ENCODE measurements at places on chromosomes 1 and 21. TPM values are rescaled to one million over a fixed set of nuclear protein-coding genes. Genes with fewer than 3 reads are reported as not detected.

GRCh38 chr1:45355683-45356082 is 15.4 kb upstream of the MUTYH start:
- H3K27ac ChIP-seq, result no peak overlapping the region
- no peak for DNase-seq
- no peak overlapping the region for H3K4me3 ChIP-seq
- no peaks in the 10 kb centered on the region for H3K27me3 ChIP-seq
- peaks cover 6% of the 10 kb centered on the region for H3K4me1 ChIP-seq

- peaks cover 7% of the 10 kb centered on the region for H3K4me1 ChIP-seq
- H3K27me3 ChIP-seq, result no peaks in the 10 kb centered on the region
- H3K27ac ChIP-seq, result no peak overlapping the region
- H3K36me3 ChIP-seq, result no peaks in the 10 kb centered on the region
- H3K4me3 ChIP-seq, result no peak overlapping the region
Measured at GRCh38 chr21:26120828-26121227, 49.7 kb downstream of the APP start.

GRCh38 chr1:155396874-155397476 is 76.3 kb downstream of the RUSC1 start:
- no peak for DNase-seq
- no peak overlapping the region for H3K4me3 ChIP-seq
- no peaks in the 10 kb centered on the region for H3K27me3 ChIP-seq
- no peak overlapping the region for H3K27ac ChIP-seq

GRCh38 chr1:114588196-114588689 is 6.8 kb upstream of the BCAS2 start:
- H3K27me3 ChIP-seq, result peaks cover 3% of the 10 kb centered on the region
- no peaks in the 10 kb centered on the region for H3K36me3 ChIP-seq
- no peaks in the 10 kb centered on the region for H3K4me1 ChIP-seq
- H3K4me3 ChIP-seq, result no peak overlapping the region
- DNase-seq, result no peak

The VPS45 gene
- total RNA-seq, result 26.5 TPM

The RNU1-3 gene
- 1,390 TPM for total RNA-seq

The RRP1 gene
- total RNA-seq, result 47.8 TPM

The SPRR2A gene
- total RNA-seq, result not detected

The CHAF1B gene
- total RNA-seq, result 28.9 TPM

Data from activated CD4-positive, alpha-beta memory T cell treated with anti-CD3 and anti-CD28 coated beads for 36 hours (primary cell).